Astrocyte of the hippocampus (primary cell): ENCODE measurements at places on chromosomes 7 and 10.
A peak's percentile ranks its signal among the peaks of the same experiment; 100 is the strongest.

DNA sequence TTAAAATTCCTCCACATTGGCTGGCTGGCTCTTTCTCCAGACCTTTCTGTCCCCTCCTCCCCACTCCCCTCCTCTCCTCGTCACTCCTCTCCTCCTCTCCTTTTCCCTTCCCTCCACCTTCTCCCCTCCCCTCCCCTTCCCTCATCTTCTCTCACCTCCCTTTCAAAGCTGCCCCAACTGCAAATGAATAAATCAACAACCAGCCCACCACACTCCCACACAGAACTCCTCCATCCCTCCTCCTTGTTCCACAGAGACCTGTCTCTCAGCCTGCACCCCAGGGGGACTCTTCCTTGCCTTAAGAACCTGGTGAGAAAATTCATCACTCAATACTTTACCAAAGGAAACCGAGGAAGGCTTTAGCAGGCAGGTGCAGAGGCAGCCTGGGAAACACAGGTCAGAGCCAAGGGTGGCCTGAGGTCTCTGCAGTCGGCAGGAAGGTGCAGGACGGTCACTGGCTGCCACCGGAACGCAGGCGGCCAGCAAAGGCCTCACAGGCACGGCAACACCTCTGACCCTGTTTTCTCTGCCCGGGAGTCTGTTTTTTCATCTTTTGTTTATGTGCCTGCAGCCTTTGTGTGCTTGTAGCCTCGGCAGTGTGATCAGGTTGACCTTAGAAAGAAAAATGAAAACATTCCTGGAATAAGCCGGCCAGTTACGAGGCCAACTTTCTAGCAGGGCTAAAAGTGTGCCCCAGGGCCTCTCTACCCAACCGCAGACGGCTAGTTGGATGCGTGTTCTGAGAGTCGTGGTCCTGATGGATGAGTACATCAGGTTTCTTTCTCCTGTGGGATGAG is 207.6 kb upstream of the KLF6 start:
- DNase-seq = peak; percentile 32

- no peak for DNase-seq
Observed at GRCh38 chr10:128007056-128007455, 100.2 kb downstream of the PTPRE start.

DNA sequence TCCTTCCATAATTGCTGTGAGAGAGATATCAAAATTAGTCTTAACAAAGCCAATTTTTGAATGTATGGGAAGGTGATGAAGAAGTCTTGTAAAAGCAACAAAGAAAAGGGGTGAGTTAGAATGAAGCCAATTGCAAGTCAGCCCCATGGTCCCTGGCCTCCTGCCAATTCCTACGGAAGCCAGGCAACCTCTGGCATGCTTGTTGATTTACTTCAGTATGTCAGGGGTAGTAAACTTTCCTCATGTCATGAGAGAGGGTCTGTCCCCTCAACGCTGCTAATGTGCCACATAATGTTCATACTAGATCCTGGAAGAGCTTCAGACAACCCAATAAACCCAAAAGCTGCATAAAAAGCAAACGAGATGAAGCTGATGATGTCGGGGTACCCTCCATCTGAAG is 159.1 kb upstream of the YAE1 start:
- peak; percentile 26 for DNase-seq

DNA sequence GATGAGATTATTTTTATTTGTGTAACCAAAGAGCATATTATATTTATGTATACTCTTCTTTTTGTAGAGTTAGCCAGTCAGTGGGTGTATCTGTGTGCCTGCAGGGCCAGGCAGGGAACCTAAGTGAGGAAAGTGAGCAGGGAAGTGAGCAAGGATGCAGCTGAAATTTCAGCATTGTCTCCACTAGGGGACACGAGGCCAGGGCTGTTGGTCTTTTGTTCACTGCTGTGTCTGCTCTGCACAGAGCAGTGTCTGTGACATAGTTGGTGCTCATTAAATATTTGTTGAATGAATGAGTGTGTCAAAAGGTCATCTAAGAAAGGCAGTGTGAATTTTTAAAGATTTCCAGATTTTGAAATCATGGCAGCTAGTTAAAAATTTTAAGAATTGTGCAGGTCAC is 51.8 kb downstream of the SUGCT start:
- no peak for DNase-seq

DNA sequence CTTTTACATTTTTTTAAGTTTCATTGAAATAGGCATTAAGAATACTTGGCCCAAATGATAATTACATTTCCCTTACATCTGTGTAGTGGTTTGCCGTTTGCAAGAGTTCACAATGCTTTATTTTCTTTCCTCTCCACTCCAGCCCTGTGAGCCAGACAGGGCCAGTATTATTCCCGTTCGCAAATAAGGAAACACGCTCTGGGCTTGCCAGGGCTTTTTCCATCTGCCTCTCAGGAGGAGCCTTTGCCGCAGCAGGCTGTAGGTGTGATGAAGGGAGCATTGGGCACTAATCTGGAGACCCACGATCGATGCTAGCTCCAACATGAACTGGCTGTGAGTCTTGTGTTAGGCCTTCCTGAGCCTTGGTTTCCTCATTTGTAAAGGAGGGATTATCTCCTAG is 154.4 kb downstream of the GALNT17 start:
- DNase-seq = peak; percentile 57

GRCh38 chr7:27966219-27966780 is 214.3 kb downstream of the JAZF1 start:
- DNase-seq = no peak

GRCh38 chr10:21479570-21480315 is 45.7 kb downstream of the SKIDA1 start:
- DNase-seq = no peak

GRCh38 chr7:22853674-22854157 is 31.1 kb upstream of the TOMM7 start:
- DNase-seq = no peak

- DNase-seq = no peak
Observed at GRCh38 chr10:15869935-15870334, 9.6 kb upstream of the MINDY3 start.

DNA sequence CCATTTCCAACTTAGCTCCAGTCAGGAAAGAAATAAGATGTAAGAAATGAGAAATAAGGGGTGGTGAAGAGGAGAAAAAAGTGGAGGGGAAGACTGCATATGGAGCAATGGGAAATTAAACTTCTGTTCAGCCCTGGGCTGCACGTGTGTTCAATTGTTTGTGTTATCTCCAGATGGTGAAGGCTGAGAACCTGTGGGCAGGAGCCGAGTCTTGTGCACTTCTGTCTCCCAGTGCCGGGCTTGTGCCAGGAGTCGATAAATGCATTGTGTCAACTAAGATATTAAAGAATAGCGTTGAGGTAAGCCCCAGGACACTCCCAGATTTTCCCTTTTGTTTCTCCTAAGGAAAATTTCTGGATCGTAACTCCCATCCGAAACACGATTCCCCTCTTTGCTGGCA is 98.2 kb downstream of the PRLHR start:
- no peak for DNase-seq

- DNase-seq = no peak
Observed at GRCh38 chr10:22111705-22112104, 106.1 kb downstream of the EBLN1 start.

GRCh38 chr10:111034598-111035310 is 42.1 kb upstream of the ADRA2A start:
- peak; percentile 4 for DNase-seq

DNA sequence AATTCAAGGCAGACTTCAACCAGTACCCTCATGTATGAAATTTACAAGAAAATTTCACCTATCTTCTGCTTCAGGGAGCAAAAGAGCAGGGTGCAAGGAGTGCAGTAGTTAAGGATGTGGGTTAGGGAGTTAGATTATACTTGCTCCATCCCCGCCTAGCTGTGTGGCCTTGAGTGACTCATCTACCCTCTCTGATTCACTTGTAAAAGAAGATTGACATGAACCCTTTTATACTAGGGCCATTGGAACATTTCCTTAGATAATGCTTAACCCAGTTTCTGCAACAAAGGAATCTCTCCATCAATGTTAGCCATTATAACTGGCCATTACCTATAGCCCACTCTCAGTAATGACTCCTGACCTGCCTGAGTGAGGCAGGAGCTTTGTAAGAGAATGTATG is 10.2 kb upstream of the HSPA12A start:
- DNase-seq = no peak

DNA sequence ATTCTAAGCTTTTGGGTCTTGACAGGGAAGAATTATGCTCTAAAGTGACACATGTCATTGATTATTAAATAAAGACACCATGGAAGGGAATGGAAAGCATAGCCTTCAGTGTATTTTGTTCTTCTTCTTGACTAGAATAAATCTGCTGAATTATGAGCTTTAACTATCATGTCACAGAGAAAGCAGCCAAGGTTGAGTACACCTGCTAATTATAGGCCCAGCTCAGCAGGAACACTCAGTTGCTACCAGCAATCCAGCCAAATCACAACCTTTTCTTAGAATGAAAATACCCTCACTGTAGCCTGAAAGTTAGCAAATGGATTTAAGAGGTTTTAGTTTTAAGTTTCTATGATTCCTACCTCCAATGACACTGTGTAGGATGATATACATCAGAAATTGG is 225.3 kb upstream of the RHOBTB1 start:
- no peak for DNase-seq

- no peak for DNase-seq
Observed at GRCh38 chr10:9733766-9734165, 1283.9 kb upstream of the CELF2 start.

DNA sequence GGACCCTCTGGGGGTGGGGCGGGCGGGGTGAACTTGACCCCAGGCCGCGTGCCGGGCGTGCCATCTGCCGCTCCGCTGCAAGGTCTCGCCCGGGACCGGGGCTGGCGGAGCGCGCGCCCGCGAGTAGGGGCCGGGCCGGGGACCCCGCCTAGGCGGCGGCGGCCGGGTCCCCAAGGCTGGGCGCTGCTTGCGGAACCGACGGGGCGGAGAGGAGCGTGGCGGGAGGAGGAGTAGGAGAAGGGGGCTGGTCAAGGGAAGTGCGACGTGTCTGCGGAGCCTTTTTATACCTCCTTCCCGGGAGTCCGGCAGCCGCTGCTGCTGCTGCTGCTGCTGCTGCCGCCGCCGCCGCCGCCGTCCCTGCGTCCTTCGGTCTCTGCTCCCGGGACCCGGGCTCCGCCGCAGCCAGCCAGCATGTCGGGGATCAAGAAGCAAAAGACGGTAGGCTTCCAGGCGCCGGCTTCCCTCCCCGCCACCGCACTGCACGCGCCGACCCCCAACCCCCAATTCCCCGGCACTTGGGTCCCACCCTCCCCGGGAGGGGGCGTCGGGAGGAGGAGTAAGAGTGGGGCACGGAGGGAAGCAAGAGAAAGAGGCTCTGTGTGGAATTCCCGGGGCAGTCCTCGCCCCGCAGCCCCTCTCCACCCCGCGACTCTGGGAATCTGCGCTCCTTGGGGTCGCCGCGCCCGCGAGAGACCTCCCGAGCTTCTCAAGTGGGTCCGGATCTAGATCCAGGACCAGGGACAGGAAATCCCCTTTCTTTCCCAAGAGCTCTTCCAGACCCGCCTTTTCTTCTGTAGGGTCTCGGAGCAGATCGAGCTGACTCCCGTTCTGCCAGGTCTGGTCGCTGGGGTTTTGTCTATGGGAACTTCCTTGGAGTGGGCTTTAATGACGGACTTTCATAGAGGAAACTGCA is at the start of gene PAPSS2:
TSS of gene PAPSS2 (plus strand) at position 308 of the 913 bp plus-strand sequence. CDS start at position 412, 104 bp downstream.
- DNase-seq = peak; percentile 78

DNA sequence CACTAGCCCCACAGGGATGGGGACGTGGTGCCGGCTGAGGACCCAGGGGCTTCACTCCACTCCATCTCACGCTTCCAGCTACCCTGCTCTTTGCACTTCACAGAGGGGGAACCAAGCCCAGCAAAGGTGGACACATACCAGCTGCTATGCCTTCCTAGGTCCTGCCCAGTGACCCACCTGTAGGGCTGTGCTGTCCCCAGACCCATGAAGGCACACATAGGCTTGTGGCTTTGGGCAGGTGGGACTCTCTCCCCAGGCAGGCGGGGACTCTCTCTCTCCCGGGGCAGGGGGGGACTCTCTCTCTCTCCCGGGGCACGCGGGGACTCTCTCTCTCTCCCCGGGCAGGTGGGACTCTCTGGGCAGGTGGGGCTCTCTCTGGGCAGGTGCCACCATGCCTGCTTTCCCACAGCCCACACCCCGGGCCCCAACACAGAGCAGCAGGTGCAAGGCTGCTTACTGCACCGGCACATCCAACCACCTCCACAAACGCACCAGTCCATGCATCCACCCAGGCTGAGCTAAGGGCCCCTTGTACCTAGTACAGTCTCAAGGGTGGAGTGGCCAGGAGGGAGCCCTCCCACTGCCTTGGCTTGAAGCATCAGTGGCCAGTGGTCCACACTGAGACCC is 13.8 kb upstream of the GPR146 start:
- no peak for DNase-seq

- DNase-seq = no peak
Observed at GRCh38 chr7:121510302-121510701, 114.2 kb upstream of the FAM3C start.
